ENCODE measurements at places on chromosomes 13 and 19.
A peak's percentile ranks its signal among the peaks of the same experiment; 100 is the strongest.

DNA sequence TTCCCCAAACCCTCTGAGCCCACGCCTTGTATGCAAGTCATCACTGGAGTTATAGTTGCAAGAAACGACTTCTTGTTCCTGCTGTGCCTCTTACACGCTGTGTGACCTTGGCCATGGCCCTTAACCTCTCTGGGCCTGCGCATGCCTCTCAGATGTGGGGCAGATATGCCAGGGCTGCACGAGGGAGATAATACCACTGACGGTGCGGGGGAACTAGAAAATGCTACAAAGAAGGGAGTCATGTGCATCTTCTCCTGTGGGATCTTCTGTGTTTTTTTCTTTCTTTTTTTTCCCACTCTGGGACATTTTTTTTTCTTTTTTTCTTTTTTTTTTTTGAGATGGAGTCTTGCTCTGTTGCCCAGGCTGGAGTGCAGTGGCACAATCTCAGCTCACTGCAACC, 4.3 kb upstream of the SAMD1 start:
- peaks cover 10% of the 10 kb centered on the region for H3K4me1 ChIP-seq
- peaks cover 23% of the 10 kb centered on the region for H3K36me3 ChIP-seq
- no peak for DNase-seq
- H3K27ac ChIP-seq = no peak overlapping the region

DNA sequence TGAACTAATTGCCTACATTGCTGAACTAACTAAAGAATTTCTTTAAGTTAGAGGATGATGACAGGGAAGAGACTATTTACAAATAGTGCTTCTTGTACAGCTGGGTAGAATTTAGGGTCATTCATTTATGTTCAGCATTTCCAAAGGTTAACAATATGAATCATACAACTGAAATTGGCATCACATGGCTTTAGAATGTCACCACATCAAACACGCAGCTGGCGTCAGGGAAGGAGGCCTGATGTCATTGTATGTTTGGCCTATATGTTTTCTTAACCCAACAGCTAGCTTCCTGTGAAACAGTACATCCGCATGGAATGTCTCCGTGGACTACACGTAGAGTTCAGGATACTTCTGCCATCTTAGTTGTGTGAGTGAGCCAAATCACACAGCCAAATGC, 99.0 kb upstream of the TNFSF11 start:
- H3K4me3 ChIP-seq = no peak overlapping the region
- DNase-seq = peak; percentile 80
- H3K27ac ChIP-seq = peak overlapping the region; percentile 77
- H3K36me3 ChIP-seq = peaks cover 30% of the 10 kb centered on the region

GRCh38 chr19:52898101-52898500, 666 bp upstream of the ZNF320 start:
- peaks cover 14% of the 10 kb centered on the region for H3K4me1 ChIP-seq
- H3K4me3 ChIP-seq = peak overlapping the region; percentile 89
- DNase-seq = no peak

DNA sequence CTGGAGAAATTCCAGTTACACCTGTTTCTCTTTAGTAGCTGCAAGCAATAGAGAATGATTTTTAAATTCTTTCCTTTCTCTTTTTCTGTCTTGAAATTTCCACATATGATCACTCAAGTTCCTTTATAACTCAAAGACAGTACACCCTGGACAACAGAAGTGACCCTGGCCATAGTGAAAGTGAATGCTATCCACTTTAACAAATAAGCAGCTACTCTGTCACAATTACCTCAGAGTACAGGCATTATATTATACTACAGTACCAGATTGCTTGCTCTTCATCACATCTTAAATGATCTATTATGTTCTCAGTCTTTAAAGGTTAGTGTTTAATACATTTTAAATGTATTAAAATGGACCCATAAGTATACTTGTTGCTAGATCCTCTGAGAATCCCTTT, 136.2 kb downstream of the KLF12 start:
- no peak overlapping the region for H3K27ac ChIP-seq
- H3K4me1 ChIP-seq = peaks cover 40% of the 10 kb centered on the region
- H3K4me3 ChIP-seq = no peak overlapping the region
- no peaks in the 10 kb centered on the region for H3K27me3 ChIP-seq
- DNase-seq = no peak
- peaks cover 13% of the 10 kb centered on the region for H3K36me3 ChIP-seq

DNA sequence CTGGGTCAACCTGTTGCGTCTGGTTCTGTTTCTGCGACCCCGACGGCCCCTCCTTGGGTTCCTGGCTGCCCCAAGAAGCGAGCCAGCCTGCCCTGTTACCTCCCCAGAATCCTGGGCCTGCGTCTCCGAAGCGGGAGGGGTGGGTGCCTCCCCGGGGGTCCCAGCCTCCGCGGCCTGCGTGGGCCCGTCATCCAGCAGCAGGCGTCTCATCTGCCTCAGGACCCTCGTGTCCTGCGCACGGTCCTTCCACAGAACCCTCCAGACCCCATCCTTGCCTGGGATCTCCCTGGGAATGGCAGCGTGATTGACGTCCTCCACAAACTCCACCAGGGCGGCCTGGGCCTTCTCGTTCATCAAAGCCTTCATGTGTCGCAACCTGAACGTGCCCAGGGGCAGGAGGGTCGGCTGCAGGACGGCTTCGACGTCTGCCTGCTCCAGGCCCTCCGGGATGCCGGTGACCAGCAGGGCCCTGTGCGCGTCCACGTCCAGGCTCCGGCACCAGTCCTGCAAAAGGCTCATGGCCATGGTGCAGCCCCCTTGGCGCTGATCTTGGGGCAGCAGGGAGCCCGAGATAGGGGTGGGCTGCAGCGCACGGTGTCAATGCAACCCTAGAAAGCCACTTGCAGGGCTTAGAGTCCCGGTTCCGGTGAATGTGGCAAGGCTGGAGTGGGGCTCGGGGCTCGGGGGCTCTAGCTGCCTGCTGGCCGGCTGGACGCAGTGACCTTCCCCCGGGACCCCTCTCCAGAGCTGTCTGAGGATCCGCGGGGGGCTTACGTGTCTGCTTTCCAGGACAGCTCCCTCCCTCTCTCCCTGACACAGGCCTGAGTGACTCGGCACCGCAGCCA, 504 bp downstream of the PNMA8B start:
- no peaks in the 10 kb centered on the region for H3K36me3 ChIP-seq
- peaks cover 43% of the 10 kb centered on the region for H3K27me3 ChIP-seq
- H3K27ac ChIP-seq = no peak overlapping the region
- H3K4me1 ChIP-seq = peaks cover 14% of the 10 kb centered on the region

GRCh38 chr13:23349161-23349897, 84.2 kb downstream of the SACS start:
- H3K36me3 ChIP-seq = peaks cover 80% of the 10 kb centered on the region
- no peak overlapping the region for H3K27ac ChIP-seq
- no peak overlapping the region for H3K4me3 ChIP-seq
- no peaks in the 10 kb centered on the region for H3K27me3 ChIP-seq

DNA sequence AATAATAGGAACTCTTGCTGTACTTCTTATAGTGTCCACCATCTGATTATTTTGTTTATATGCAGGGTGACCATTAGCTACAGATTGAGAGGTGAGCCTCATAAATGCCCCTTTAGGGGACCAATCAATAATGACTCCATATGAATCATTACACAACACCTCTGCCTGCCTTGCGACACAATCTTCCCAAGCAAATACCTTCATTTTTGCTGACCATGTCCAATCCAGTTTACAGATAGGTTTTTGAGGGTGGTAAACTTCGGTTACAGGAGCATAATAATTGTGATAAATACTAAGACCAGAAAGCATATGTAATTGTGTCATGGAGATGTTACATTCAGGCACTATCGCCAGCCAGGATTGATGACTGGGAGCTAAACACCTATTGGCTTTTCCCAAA, 23.6 kb upstream of the IL17D start:
- H3K4me1 ChIP-seq = no peaks in the 10 kb centered on the region
- no peak overlapping the region for H3K4me3 ChIP-seq
- no peak overlapping the region for H3K27ac ChIP-seq

DNA sequence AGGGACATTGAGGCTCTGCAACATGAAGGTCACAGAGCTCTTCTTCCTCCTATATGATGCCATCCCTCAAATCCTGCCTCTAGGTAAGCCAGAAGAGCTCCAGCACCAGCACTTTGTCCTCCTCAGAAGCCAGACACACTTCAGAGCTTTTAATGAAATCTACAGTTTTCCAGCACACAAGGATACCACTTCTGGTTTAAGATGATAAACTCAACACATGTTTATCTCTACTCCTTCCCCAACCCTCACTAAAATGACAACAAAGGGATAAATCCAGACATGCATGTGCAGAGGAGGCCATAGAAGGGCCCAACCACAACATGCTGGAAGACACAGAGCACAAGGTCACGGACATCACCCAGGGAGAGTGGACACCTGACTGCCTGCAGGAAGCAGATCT, 195.3 kb downstream of the USP12 start:
- H3K27ac ChIP-seq = no peak overlapping the region
- peaks cover 4% of the 10 kb centered on the region for H3K4me1 ChIP-seq
- DNase-seq = no peak
- peaks cover 2% of the 10 kb centered on the region for H3K27me3 ChIP-seq

- H3K4me3 ChIP-seq = no peak overlapping the region
- H3K36me3 ChIP-seq = no peaks in the 10 kb centered on the region
- DNase-seq = no peak
These were observed 185.6 kb downstream of the MTUS2 start for GRCh38 chr13:29005763-29006120.

GRCh38 chr19:46499692-46500091, 4.0 kb upstream of the PNMA8B start:
- no peaks in the 10 kb centered on the region for H3K36me3 ChIP-seq
- no peak overlapping the region for H3K27ac ChIP-seq
- peaks cover 20% of the 10 kb centered on the region for H3K27me3 ChIP-seq
- H3K4me3 ChIP-seq = no peak overlapping the region

DNA sequence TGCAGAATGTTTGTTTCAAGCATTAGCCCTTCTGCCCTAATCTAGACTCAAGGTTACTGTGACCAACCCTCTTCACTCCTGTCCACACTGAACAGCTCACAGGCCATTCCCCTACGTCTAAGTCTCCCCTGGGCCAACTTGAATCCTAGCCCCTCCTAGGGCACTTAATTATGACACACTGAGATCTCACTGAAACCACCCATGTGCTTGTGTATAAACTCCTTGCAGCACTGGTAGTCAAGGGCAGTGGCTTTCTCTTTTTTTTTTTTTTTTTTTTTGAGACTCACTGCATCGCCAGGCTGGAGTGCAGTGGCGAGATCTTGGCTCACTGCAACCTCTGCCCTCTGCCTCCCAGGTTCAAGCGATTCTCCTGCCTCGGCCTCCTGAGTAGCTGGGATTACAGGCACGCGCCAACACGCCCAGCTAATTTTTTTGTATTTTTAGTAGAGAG, 1.9 kb upstream of the AKT2 start:
- H3K4me3 ChIP-seq = peak overlapping the region; percentile 98
- no peaks in the 10 kb centered on the region for H3K27me3 ChIP-seq
- H3K36me3 ChIP-seq = peaks cover 1% of the 10 kb centered on the region
- no peak for DNase-seq
- H3K4me1 ChIP-seq = peaks cover 32% of the 10 kb centered on the region

- no peak overlapping the region for H3K4me3 ChIP-seq
- no peak for DNase-seq
- peaks cover 2% of the 10 kb centered on the region for H3K36me3 ChIP-seq
- no peak overlapping the region for H3K27ac ChIP-seq
- no peaks in the 10 kb centered on the region for H3K4me1 ChIP-seq
- H3K27me3 ChIP-seq = peaks cover 12% of the 10 kb centered on the region
These were observed 186.2 kb downstream of the TEX29 start for GRCh38 chr13:111506621-111507020.

DNA sequence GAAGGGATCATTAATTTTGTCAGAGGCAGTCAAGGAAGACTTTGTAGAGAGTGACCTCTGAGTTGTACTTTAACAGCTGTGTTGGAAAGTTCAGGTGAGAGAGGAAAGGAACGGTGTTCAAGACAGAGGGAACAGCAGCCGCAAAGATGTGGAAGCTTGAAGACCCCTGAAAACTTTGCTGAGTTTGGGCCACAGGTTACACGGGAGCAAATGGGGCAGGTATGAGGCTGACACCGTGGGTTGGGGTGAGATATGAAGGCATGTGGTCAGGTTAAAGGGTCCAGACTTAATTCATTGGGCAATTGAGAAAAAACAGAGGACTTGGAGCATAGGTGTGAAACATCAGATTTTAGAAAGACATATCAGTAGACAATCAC, 72.0 kb upstream of the SERP2 start:
- H3K27ac ChIP-seq = peak overlapping the region; percentile 21
- DNase-seq = no peak
- H3K4me3 ChIP-seq = no peak overlapping the region
- peaks cover 3% of the 10 kb centered on the region for H3K27me3 ChIP-seq

- H3K27me3 ChIP-seq = peaks cover 13% of the 10 kb centered on the region
- H3K4me1 ChIP-seq = no peaks in the 10 kb centered on the region
- no peak for DNase-seq
- no peak overlapping the region for H3K27ac ChIP-seq
- no peak overlapping the region for H3K4me3 ChIP-seq
These were observed 44.1 kb upstream of the RFXAP start for GRCh38 chr13:36774931-36775330.

- DNase-seq = no peak
- H3K27me3 ChIP-seq = no peaks in the 10 kb centered on the region
- H3K4me3 ChIP-seq = no peak overlapping the region
- no peaks in the 10 kb centered on the region for H3K36me3 ChIP-seq
These were observed 38.7 kb upstream of the ZNF536 start for GRCh38 chr19:30333291-30334065.

- no peaks in the 10 kb centered on the region for H3K36me3 ChIP-seq
- no peak overlapping the region for H3K4me3 ChIP-seq
- H3K27me3 ChIP-seq = peaks cover 3% of the 10 kb centered on the region
- DNase-seq = peak; percentile 5
- no peak overlapping the region for H3K27ac ChIP-seq
These were observed 369.3 kb downstream of the KLF5 start for GRCh38 chr13:73428137-73428536.

DNA sequence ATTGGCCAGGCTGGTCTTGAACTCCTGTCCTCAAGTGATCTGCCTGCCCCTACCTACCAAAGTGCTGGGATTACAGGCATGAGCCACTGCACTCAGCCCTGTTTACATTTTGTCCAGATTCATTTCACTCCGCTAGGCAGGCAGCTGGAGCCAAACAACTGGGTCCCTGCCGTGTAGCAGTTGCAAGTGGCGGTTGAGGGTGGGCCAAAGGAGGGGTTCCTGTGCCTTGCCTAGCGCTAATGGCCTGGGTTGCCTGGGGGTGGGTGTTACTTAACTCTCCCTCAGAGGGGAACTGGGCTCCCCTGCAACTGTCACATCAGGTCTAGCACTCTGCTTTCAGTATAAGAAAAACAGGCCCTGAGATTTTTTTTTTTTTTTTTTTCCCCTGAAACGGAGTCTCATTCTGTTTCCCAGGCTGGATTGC, 7.4 kb downstream of the ACP5 start:
- peaks cover 11% of the 10 kb centered on the region for H3K4me1 ChIP-seq
- H3K36me3 ChIP-seq = peaks cover 3% of the 10 kb centered on the region
- H3K27ac ChIP-seq = no peak overlapping the region
- H3K27me3 ChIP-seq = no peaks in the 10 kb centered on the region

GRCh38 chr19:15730538-15730937, 2.7 kb downstream of the OR10H2 start:
- DNase-seq = no peak
- H3K4me3 ChIP-seq = no peak overlapping the region
- H3K27ac ChIP-seq = no peak overlapping the region
- H3K4me1 ChIP-seq = peaks cover 3% of the 10 kb centered on the region
- peaks cover 18% of the 10 kb centered on the region for H3K27me3 ChIP-seq

GRCh38 chr13:51740698-51741097, 63.3 kb downstream of the DHRS12 start:
- no peak overlapping the region for H3K4me3 ChIP-seq
- H3K36me3 ChIP-seq = peaks cover 35% of the 10 kb centered on the region
- H3K4me1 ChIP-seq = peaks cover 28% of the 10 kb centered on the region
- H3K27ac ChIP-seq = peak overlapping the region; percentile 52
- peak; percentile 10 for DNase-seq

Measured in activated CD8-positive, alpha-beta T cell treated with anti-CD3 and anti-CD28 coated beads for 36 hours (primary cell).